ENCODE measurements at places on chromosomes 2 and 18.

DNA sequence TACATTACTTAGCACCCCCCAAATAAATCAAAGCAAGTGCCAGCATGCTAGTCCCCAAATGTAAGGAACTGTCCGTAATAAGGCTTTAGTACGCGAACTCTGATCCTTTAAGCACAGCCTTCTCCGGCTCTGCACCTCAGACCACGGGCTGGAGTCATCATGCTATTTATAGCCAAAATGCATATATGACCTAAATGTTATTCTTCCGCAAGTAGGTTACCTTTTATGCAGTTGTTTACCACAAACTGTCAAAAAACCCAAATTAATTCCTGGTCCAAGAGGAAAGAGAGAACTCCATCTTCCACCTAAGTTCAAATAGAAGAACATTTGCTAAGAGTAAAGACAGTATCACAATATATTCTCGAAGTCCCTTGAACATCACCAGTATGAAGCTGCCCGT lies 42.7 kb downstream of the ZNF516 start:
- DNase-seq: no peak

DNA sequence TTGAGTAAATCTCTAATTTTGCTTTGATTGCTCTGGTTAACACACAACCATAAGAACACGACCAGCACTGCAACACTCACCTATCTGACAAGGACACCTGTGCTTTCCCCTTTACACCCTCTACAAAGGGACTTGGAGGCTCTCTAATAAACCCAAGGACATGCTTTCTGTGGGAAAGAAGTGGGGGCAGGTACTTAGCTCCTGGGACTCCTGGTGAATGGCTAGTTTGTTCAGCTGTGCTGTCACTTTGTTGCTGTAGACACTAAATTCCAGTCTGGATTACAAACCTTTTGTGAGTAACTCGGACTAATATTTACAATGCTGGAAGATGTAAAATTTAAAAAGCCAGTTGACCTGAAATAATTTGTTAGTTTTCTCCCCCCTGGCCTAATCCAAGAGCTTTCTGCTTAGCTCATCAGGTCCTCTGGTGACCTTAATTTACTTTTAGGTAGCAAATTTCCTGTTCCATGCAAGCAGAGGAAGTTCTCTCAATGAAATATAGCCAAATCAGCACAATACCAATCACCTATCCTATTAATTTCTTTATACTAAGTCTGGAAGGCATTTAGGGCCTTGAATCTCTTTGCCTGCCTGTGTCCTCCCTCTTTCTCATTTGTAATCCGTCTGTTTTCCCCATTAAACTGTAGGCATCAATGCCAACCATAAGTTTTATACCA lies 67.5 kb downstream of the PLCL1 start:
- no peak for DNase-seq

GRCh38 chr2:6538607-6539006 lies 327.1 kb downstream of the CMPK2 start:
- DNase-seq: no peak

- no peak for DNase-seq
Measured at GRCh38 chr2:232126301-232127099, 165.0 kb downstream of the DIS3L2 start.

DNA sequence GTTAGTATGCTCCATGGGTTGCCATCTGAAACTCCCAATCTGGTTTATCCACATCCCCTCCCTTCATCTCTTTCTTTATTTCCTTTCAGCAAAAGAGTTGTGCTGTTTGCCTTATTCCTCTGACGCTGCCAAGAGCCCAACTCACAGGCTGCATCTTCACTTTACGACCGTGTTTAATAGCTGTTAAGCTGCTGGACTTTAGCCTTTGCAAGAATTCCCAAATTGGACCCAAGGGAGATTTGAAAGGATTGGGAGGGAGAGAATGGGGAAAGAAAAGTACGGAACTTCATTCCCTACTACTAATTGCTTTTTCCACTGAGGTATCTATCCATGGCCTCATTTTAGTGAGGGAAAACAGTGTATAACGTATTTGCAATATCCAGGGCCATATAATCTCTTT lies 263.4 kb upstream of the MEIS1 start:
- no peak for DNase-seq

DNA sequence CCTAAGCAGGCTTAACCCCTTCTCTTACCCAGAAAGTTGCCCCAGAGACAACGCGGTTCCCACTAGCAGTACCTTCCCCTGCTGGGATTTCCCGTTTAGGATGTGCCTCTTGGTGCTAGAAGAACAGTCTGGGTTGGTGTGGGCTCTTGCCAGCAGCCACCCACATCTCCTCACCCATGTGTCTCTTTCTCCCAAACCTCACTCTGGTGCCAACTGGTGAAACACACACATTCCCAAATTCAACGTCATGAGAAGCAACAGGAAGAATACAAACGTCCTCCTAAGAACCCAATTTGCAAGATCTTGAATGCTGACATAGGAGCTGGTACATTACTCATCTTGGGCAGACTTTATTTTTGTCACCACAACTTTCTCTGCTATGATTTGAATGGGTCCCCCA lies 36.2 kb downstream of the DIPK1C start:
- no peak for DNase-seq

- no peak for DNase-seq
Measured at GRCh38 chr2:182446087-182446486, 19.3 kb upstream of the PDE1A start.

GRCh38 chr2:200235533-200235932 lies 71.0 kb upstream of the SPATS2L start:
- DNase-seq: no peak

DNA sequence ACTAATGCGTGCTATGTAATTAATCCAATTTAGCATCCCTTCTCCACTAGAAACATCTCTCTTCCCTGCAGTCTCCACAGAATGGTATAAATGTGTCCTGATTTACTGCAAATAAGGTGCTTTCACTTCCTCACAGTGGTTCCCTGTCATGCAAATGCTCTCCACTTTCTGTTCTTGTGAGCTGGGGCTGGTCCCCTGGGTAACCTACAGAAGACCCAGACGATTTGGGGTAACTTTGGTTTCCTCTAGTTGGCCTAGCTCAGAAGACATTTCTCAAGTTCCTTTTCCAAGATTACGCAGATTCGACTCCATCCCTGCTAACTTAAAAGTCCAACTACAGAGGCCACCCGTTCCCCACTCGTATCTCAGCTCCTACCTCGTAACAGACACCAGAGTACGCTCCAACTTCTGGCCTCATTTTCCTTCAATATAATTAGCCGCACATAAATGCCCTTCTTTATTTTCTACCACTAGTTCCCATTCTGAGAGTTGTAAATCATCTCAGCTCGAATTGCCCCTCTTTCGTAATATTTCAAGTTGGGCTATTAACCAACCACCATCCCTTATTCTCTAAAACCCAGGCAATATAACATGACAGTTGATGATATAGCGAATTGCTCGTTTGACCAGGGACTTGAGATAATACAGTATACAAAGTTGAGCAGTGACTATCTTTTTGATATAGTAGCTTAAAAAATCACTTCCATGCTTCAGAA lies 28.8 kb upstream of the NEDD4L start:
- DNase-seq: no peak

GRCh38 chr2:147846412-147847081 lies 1.7 kb downstream of the ACVR2A start:
- DNase-seq: no peak

GRCh38 chr2:231413921-231414476 lies 18.5 kb downstream of the B3GNT7 start:
- DNase-seq: no peak

GRCh38 chr18:35672897-35673296 lies 91.4 kb downstream of the GALNT1 start:
- no peak for DNase-seq

Data from breast epithelium (tissue), 4 donors.